Iris pigment epithelial cell (primary cell): ENCODE measurements at places on chromosomes 5 and 9.
A peak's percentile ranks its signal among the peaks of the same experiment; 100 is the strongest.

- no peak for DNase-seq
Observed at GRCh38 chr5:10699987-10700386, 61.0 kb downstream of the DAP start.

- DNase-seq: peak; percentile 61
Observed at GRCh38 chr9:133910855-133911514, 81.1 kb downstream of the VAV2 start.

DNA sequence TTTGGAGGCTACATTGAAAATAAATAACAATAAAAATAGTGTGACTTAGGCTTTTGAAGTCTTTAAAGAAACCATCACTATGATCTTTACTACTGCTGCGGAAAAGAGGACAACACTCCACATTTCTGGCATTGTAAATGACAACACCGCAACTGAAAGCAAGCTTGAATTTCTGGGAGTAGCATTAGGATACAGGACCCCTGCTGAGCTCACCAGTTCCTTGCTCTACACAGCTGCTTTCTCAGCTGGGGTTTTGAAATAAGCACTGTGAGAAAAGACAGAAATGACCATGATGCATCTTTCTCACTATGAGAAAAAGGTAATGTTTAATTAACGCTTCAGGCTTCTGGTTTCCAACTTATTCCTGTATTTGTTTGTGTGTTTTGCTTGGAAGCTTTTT is 168.0 kb downstream of the TAF11L14 start:
- DNase-seq: peak; percentile 31

- no peak for DNase-seq
Observed at GRCh38 chr9:18394847-18395351, 79.1 kb upstream of the ADAMTSL1 start.

DNA sequence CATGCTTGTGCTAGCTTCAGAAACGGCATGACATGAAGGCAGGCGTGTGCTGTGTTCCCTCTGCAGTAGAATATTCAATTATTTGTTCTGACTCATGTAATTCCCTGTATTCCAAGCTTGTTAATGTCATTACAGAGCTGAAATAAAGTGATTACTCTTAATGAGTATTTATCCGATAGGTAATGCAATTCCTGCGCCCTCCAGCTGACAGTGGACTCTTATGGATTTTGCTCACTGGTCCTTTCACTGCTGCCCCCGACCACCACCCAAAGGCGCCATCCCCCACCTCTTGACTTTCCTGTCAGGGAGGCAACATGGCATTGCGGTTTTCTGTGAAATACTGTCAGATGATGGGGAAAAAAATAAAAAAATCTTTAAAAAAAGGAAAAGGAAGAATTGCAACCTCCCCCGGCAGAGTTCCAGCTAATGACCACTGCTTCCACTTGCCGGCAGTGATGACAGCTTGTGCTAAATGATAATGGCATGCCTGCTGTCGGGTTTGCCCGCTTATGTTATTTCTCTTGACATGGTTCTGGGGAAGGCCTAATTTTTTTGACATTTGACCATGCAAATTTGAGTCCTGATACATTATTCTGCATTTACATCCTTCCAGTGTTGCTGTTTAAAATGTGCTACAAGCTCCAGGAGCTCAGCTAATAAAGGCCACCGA is 335.3 kb upstream of the ADAMTS16 start:
- no peak for DNase-seq

DNA sequence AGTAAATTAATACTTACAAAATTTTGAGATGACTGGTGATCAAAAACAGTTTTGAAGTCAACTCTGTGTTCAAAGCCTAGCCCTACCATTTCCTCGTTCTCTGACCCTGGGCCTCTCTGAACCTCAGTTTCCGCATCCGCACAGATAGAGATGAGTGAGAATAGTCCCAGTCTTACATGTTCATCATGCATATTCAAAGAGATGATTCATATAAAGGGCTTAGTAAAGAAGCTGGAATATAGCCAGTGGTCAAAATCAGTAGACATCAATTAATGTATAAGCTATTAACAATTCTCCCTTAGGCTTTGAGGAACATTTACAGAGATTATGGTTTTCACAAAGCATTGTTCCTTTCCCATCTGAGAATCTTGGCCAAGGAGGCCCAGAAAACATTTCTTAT is 250.6 kb downstream of the SPOCK1 start:
- DNase-seq: no peak

GRCh38 chr9:69603656-69604055 is 68.5 kb downstream of the APBA1 start:
- no peak for DNase-seq

GRCh38 chr9:77597057-77597456 is 51.1 kb downstream of the GNA14 start:
- DNase-seq: peak; percentile 65

DNA sequence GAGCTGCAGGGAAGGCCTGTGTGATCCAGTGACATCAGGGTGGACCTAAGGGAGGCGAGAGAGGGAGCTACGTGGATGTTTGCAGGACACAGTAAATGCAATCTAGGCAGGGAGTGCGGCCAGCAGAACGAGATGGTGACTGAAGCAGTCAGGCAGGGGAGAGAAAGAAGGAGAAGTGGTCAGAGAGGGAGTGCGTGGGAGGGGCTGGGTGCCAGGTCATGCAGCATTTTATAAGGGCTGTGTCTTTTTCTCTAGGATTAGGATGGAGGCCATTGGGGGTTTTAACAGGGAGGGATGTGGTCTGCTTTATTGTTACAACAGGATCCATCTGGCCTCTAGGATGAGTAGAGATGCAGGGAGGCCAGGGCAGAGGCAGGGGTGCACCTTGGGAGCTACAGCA is 80.4 kb downstream of the DCP2 start:
- DNase-seq: no peak

GRCh38 chr9:107142896-107143603 is 140.0 kb upstream of the RAD23B start:
- DNase-seq: peak; percentile 7

DNA sequence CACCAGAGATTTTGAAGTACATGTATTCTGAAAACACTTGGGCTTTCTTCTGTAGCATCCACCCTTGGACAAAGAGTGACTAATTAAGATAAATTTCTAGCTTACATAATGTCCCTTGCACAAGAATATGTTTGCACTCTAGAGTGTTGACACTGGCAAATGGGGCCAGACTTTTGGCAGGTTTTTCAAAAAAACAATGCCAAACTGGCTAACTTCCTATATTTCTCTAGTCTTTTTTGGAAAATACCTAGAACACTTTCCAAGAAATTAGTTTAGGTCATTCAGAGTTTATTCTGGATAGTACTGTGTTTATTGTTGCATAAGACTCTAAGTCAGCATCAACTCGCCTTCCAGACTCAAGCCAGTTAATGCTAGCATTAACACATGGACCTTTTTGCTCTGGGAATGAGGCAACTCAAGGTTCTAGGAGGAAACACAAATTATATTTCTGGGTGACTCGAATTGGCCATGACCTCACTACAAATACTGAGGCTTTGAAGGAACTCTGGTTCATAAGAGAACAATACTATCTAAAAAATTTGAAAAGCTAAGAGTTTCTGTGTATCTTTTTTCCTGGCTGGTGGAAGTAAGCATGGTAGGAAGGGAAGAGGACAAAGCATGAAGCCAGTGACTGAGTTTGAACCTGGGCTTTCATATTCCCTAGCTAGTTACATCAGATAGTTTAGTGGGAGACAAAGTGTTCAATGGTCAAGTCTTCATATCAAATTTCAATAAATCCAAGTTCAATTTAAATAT is 101.6 kb downstream of the NREP start:
- DNase-seq: peak; percentile 78

DNA sequence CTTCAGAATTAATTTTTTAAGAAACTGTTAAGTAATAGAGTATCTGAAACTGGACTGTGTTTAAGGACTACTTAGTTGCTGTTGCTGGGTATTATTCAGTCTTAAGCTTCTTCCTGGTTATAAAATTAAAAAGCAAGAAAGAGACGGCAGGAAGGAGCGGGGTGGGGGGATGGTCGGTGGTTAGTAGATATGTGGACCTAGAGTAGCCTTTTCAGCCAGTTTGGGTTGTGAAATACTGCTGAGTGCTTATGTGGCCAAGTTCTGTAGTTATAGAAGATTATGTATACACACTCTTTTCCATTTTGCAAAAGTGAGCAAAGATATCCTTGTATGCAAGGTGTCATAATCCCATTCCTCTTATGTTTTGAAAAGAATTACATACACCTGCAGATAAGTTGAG is 28.5 kb downstream of the TRIO start:
- DNase-seq: peak; percentile 94

DNA sequence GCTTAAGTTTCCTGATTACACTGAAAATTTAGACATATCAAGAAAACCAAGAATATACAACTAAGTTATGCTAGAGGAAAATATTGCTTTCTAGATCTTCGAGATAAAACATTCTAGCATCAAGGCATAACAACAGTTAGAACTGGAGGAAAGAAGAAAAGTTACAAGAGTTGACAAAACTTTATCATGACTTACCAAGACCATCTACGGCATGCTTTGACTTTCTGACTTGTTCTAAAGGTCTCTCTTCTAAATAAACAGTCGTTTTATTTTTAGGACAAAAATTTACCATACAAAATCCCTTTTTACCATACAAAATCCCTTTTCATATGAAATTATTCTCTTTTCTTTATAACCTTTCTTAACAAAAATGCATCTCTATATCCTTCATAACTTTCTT is 1110.1 kb upstream of the CDH10 start:
- no peak for DNase-seq

DNA sequence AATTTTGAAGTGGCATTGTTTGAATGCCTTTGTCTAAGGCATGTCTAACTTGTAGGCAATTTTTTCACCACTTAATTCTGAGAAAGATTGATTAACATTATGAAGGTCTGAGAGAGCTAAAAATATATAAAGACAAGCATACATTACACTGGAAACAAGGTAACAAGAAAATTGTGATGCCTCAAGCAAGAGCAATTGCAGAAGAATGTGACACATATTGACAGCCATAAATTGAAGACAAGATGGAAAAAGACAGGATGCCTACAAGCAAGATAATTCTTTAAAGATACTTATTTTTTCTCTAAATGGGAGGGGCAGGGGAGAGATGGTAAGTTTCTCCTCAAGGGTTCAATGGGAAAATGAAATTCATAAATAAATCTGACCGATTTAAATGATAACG is 103.1 kb upstream of the CYLC2 start:
- no peak for DNase-seq

GRCh38 chr5:149552553-149553160 is 1.4 kb upstream of the CSNK1A1 start:
- no peak for DNase-seq

DNA sequence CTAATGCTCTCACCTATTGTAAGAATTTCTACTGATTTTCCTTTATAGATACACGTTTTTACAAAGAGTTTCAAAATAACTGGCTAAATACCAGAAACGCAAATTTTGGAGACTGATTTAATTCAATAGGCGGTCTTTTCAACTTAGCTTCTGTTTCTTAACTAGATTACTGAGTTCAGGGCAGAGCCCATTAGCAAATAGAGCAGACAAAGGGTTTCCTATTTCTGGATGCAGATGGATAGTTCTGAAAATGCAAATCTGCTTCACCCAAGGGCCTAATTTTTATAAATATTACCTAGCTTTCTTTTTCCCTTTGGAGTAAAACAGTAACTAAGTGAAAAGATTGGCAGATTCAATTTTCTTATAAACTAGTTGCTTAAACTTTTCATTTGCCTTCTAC is 13.6 kb upstream of the KIAA1958 start:
- no peak for DNase-seq

DNA sequence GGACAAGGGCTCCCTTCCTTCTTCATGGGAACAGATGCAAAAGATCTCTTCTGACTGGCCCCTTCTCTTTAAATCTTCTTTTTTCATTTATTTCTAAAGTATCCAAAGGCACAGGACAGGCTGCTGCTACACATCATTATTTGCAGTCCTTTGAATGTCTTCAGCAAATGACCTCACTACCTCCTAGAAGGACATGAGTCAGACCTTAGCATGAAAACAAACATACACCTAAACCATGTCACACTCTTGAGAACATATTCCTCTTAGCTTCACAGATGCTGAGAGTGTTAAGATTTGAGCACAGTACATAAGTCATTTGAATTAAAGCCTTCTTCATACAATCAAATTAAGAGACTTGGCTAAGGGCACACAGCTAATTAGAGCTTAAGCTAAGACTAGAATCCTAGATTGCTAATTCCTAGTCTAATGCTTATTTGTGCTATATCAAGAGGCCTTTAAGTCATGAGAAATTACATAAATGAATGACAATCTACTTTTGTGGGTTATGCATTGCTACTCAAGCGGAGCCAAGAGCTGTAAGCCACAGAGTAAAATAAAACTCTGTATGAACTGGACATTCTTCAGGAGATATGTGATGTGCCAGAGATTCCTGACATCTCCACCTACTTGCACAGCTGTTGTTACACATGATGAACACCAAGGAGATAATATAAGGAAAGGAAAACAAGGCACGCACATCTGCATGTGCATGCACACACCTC is 109.1 kb upstream of the PTGER4 start:
- peak; percentile 91 for DNase-seq

- peak; percentile 11 for DNase-seq
Observed at GRCh38 chr9:99294850-99295461, 72.9 kb downstream of the SEC61B start.

GRCh38 chr9:33263131-33264002 is 1.1 kb downstream of the BAG1 start:
- peak; percentile 41 for DNase-seq

GRCh38 chr5:110161162-110161561 is 471.4 kb downstream of the MAN2A1 start:
- DNase-seq: no peak

- DNase-seq: peak; percentile 86
Observed at GRCh38 chr9:125659954-125660353, 47.1 kb downstream of the MAPKAP1 start.

DNA sequence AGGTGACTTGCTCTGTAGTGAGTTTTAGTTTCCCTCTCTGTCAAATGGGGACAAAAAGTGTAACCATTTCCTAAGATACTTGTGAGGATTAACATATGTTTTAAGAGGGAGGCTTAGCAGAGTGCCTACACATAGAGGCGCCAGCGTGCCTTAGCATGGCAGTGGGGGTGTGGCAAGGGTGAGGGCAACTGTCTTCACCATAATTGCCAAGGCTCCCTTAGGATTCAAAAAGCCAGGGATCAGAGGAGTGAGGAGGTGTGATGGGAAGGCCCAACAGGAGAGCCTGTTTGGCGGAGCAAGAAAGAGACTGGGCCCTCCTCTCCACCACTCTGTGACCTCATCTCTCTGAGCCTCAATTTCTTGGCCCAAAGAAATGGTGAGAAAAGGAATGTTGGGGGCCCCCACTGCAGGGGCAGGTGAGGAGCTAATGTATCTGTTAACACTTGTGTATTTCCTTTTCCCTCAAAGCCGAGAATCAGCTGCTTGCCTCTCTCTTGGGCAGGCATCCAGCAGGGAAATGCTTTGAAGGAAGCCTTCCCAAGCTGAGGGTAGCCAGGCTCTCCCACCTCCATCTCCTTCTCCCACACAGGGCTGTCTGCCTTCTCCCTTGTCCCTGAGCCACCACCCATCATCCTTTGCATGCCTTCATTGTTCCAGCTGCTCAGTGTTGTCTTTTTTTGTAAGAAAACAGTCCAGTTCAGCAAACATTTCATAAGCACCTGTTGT is 76.0 kb downstream of the DAB2IP start:
- no peak for DNase-seq
